Hypothalamus (tissue), 51 donors: ENCODE measurements at places on chromosomes 6 and 20.
A peak's percentile ranks its signal among the peaks of the same experiment; 100 is the strongest.

GRCh38 chr6:88964509-88964908, 1.1 kb upstream of the RNGTT start:
- DNase-seq: no peak

- DNase-seq: no peak
Measured at GRCh38 chr20:22373164-22373895, 211.0 kb downstream of the FOXA2 start.

- no peak for DNase-seq
Measured at GRCh38 chr6:53165293-53165692, 16.7 kb upstream of the GCM1 start.

GRCh38 chr6:158573542-158573931, 13.6 kb downstream of the TMEM181 start:
- no peak for DNase-seq

- DNase-seq: no peak
Measured at GRCh38 chr6:129498950-129499842, 210.8 kb downstream of the ARHGAP18 start.

GRCh38 chr6:33117811-33118277, 42.1 kb downstream of the HLA-DPB1 start:
- DNase-seq: no peak

DNA sequence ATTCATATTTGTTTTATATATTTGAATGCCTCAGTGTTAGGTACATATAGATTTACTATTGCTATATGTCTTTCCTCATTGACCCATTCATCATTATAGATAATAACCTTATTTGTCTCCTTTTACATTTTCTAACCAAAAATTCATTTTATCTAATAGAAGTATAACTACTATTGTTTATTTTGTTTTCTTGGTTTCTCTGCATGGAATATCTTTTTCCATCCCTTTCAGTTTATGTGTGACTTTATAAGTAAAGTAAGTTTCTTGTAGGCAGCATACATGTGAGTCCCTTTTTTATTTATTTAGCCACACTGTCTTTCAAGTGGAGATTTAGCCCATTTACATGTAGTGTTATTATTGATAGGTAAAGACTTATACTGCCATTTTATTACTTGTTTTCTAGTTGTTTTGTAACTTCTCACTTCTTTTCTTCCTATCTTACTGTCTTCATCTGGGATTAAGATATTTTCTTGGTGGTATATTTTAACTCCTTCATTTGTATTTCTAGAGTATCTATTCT, 572.0 kb upstream of the MAN1A1 start:
- no peak for DNase-seq

- DNase-seq: no peak
Measured at GRCh38 chr6:107560657-107561056, 70.7 kb downstream of the SOBP start.

- DNase-seq: no peak
Measured at GRCh38 chr20:53829724-53830521, 236.3 kb upstream of the ZNF217 start.

- DNase-seq: no peak
Measured at GRCh38 chr6:163387317-163387716, 27.2 kb upstream of the QKI start.

DNA sequence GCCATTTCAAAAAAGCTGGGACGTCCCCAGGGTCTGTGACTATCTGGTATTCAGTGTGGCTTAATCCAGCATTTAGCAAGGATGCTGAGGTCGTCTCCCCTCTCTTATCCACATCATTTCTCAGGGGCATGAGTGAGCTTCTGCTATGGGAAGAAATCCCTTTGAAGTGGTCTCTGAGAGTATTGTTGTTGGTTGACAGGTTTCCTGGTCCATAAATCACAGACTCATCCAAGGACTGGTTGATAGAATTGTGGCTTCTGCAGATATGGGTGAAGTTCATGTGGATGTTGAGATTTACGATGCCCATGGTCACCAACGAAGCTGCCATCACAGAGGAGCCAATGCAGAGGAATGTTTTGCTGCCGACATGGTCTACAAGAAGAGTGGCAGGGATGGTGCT, 24.0 kb downstream of the SLC2A12 start:
- no peak for DNase-seq

DNA sequence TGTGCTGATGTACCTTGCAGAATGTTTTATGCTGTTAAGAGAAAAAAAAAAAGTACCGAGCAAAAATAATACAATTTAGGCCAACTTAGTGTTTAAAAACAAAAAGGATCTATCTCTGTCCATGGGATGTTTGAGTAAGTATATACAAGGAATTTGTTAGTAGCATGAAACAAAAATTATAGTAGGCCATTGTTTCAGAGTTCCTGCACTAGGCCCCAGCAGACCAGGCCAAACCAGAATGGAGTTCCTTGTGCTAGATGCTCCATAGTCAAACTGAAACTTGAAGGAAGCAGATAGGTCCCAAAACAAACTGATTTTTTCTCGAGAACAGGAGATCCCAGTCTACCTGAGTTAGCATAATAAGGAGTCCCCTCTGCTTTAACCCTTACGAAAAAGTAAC, 72.5 kb downstream of the SNX9 start:
- DNase-seq: no peak

GRCh38 chr20:39885975-39886649, 802.9 kb downstream of the MAFB start:
- no peak for DNase-seq

DNA sequence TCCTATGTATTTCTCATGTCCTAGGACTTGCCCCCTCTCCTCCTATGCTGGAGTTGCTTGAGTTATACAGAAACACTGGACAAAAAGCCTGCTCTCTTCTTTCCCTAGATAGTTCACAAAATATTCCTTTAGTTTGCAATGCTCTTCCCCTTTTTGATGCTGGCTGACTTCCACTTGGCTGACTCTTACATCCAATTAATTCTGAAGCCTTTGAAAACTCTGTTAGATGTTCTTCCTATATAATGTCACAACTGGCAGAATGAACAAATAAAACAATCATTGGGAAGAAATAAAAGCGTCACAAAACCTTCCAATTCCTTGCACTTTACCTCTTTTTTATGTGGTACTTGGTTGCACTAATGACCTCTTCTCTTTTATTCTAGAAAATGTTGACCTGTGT, 253.8 kb upstream of the CITED2 start:
- DNase-seq: no peak

DNA sequence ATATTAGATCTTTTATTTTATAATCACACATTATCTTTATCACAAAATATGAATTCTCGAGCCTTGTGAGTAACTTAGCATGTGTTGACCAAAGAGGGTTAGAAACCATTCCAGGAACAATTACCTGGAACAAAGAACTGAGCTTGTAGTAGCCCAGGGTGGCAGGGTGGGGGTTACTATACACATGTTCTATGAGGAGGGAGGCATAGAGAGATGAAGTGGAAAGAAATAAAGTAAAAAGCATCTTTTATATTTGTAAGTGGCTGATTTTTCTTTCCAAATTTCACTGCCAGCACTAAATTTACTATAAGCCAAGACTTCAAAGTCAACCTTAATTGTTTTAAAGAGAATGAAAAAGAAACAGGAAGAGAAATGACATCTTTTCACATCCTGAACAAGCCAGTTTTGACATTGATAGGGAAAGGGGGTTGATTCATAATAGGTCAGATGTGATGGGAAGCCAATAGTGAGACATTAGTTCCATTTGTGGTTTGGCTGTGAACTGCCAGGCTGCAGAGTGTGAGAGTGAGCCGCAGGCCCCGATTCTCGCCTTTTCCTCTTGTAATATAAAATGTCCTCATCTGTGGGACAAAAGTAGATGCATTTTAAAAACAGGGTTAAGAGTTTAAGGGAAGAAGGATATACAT, 52.7 kb upstream of the MYB start:
- no peak for DNase-seq

- DNase-seq: no peak
Measured at GRCh38 chr6:151675746-151676459, 131.6 kb upstream of the ESR1 start.

DNA sequence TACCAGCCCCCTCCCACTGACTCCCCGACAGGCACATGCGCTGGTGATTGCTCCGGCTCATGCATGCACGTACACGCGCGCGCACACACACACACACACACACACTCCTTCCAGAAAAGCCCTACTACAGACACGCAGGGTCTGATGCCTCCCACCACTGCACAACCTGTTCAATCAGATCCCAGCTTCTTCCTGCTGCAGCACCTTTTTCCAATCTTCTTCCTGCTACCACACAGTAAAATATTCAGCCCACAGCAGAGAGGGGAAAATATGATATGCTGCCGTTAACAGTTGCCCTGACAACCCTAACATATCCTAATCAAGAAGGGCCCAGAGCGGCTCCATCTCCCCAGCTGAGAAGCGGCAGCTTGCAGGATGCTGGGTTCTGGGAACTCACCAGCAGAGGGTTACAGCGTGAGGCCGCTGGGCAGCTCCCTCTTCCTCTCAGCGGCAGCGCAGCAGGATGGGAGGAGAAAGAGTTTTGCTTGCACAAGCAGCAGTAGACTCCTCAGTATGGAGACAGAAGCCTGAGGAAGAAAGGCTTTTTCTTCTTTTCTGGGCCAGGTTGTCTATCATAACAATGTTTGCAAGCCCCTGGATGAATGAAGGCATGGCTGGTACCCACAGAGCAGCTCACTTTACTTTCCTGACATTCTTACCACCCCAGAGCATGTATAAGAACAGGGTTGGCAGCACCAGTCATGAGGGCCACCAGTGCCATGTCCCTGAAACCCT, 23.9 kb downstream of the MAP7 start:
- DNase-seq: peak; percentile 55

GRCh38 chr6:169931261-169931660, 179.8 kb downstream of the ERMARD start:
- no peak for DNase-seq

- no peak for DNase-seq
Measured at GRCh38 chr20:51400051-51400926, 142.2 kb downstream of the NFATC2 start.

- no peak for DNase-seq
Measured at GRCh38 chr6:119672725-119673124, 323.2 kb upstream of the MAN1A1 start.

DNA sequence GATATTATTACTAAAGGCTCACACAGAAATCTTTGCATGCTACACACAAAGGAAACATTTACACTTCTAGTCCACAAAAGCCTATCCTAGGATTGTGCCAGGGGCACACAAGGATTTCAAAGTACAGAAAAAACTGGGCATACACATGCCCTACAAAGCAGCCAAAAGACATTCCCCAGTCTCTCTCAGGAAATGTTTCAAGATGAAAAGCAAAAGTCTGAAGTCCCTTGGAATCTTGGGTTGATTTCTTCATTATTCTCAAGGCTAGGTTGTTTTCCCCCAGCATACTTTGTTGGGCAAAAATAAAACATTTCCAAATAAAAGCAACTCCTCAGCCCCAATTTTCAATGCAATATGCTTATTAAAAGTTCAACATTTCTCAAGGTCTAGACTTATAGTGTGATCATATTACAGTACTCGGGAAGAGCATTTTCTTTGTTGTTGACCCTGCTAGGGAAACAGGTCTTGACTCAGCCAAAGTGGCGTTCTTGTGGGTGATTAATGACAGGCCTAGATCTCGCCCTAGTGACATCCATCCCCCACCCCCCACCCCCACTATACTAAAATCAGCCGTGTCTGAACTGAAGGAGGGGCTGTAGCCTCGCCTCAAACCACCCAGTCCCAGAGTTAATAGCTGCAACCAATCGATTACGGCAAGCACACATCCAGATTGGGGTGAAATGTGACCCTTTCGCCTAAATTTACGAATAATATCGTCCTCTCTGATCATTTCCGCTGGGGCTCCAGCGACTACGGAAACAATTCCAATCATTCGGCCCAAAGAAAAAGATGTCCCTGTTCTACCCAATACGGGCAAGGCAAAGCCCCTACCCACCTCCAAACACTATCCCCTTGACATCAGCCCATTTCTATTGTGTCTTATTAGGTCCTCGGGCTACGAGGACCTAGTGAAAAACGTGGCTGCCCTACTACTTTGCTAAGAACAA, 1.4 kb downstream of the AKIRIN2 start:
- no peak for DNase-seq

DNA sequence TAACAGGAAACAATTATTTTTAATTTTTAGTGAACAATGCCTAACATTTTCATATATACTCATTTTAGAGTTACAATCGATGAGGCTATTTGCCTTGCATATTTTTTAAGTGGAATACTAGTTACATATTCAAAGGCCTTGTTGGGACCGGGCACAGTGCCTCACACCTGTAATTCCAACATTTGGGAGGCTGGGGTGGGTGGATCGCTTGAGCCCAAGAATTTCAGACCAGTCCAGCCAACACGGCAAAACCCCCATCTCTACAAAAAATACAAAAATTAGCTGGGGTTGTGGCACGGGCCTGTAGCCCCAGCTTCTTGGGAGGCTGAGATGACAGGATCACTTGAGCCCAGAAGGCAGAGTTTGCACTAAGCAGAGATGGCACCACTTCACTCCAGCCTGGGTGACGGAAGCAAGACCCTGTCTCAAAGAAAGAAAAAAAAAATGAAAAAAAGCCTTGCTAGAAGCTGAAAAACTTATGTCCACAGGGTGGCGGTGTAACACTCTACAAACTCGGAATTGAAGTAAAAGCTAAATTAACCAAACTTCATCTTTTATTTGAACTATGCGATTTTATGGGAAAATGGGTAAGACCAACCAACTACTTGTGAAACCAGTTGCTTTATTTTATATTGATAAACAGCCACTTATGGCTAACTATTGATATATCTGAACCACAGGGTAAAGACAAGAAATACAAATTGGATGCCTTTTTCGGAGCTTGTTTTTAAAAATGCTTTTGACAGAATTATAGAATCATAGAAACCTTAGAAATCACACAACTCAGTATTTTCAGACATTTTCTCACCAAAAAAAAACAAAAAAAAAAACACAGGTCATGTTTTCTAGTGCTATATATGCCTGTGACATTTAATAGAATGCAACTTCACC, 24.1 kb upstream of the ROS1 start:
- DNase-seq: no peak

GRCh38 chr6:29953686-29954085, 11.4 kb downstream of the HLA-A start:
- DNase-seq: no peak

- DNase-seq: no peak
Measured at GRCh38 chr6:37556881-37557644, 57.4 kb upstream of the CCDC167 start.

DNA sequence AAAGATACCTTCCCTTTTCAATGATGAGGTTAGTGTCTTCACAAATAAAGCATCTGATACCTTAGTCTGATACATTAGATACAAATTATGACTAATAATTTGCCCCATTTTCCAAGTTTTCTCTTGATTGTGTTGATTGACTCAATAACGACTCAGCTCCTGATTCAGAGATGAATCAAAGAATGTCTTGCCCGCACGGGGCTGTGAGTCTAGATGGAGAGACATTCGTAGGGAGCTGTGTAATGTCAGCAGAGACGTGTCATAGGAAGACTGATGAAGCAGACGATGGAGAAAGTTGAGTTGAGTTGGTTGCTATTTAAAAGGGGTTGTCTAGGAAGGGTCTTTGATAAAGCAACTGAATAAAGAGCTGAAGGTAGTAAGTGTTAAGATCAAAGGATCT, 78.2 kb downstream of the TSHZ2 start:
- DNase-seq: no peak
